Thoracic aorta (tissue), 2 donors: ENCODE measurements at places on chromosomes 3 and 15. TPM values are rescaled to one million over a fixed set of nuclear protein-coding genes. Genes with fewer than 3 reads are reported as not detected.
A peak's percentile ranks its signal among the peaks of the same experiment; 100 is the strongest.

GRCh38 chr3:184335661-184336546, 1.5 kb upstream of the FAM131A start:
- H3K4me3 ChIP-seq = peak overlapping the region; percentile 93
- H3K4me1 ChIP-seq = peaks cover 43% of the 10 kb centered on the region
- peak; percentile 38 for DNase-seq
- no peaks in the 10 kb centered on the region for H3K27me3 ChIP-seq
- peak overlapping the region; percentile 92 for H3K27ac ChIP-seq

DNA sequence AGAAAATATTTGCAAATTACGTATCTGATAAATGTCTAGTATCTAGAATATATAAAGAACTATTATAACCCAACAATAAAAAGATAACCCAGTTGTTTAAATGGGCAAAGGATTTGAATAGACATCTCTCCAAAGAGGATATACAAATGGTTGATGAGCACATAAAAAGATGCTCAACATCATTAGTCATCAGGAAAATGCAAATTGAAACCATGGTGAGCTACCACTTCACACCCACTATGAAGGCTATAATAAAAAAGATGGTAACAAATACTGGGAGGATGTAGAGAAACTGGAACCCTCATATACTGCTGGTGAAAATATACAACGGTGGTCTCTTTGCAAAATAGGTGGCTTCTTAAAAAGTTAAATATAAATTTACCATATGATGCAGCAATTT, 28.0 kb downstream of the RAD51 start:
- H3K36me3 ChIP-seq = no peaks in the 10 kb centered on the region
- no peaks in the 10 kb centered on the region for H3K4me1 ChIP-seq

- peaks cover 12% of the 10 kb centered on the region for H3K4me1 ChIP-seq
- H3K4me3 ChIP-seq = no peak overlapping the region
- no peak overlapping the region for H3K27ac ChIP-seq
- no peaks in the 10 kb centered on the region for H3K27me3 ChIP-seq
Observed at GRCh38 chr3:37974121-37975083, 16.2 kb upstream of the VILL start.

DNA sequence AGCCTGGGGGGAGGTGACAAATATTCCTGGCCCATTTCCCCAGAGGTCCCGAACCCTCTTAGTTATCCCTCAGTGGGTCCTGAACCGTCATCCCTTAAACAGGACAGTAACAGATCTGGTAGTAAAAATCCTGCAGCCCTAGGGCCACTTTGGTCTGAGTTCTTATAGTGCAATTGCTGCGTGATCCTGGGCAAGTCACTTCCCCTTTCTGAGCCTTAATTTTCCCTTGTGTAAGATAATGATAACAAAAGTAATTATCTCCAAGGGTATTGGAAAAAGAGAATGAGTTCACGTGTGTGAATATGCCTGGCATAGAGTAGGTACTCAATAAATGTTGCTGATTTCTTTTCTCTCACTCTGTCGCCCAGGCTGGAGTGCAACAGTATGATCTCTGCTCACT, 2.9 kb upstream of the JAGN1 start:
- H3K4me3 ChIP-seq = no peak overlapping the region
- peaks cover 8% of the 10 kb centered on the region for H3K4me1 ChIP-seq
- no peaks in the 10 kb centered on the region for H3K36me3 ChIP-seq
- H3K27ac ChIP-seq = no peak overlapping the region

MCTP2 gene
- total RNA-seq = 15.7 TPM

ADCY5 gene
- total RNA-seq = 104 TPM

GRIP2 gene
- total RNA-seq = 4.2 TPM
